ENCODE measurements at places on chromosomes 11 and 22. TPM values are rescaled to one million over a fixed set of nuclear protein-coding genes. Genes with fewer than 3 reads are reported as not detected.

- peaks cover 8% of the 10 kb centered on the region for H3K4me1 ChIP-seq
- DNase-seq: no peak
Observed at GRCh38 chr11:61916737-61917333, 531 bp downstream of the RAB3IL1 start.

DNA sequence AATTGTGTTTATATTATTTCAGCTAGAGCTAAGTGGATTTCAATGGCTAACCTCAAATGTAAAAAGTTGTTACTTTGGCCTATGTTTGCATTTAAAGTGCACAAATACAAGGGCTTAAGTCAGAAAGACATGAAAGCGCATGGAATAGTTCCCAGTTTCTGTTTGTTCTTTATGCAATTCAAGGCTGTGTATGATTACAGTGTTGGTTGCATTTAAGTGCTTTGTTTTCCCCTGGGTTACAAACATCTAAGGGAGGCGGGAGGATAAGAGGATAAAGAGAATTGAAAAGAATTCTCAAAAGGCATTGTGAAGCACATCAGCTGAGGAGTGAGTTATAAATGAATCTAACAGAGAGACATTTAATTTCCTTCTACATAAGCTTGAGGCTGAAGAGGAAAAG, 453.4 kb downstream of the NTM start:
- H3K36me3 ChIP-seq: no peaks in the 10 kb centered on the region
- no peak overlapping the region for H3K4me3 ChIP-seq
- H3K4me1 ChIP-seq: no peaks in the 10 kb centered on the region
- no peak overlapping the region for H3K27ac ChIP-seq
- DNase-seq: no peak

DNA sequence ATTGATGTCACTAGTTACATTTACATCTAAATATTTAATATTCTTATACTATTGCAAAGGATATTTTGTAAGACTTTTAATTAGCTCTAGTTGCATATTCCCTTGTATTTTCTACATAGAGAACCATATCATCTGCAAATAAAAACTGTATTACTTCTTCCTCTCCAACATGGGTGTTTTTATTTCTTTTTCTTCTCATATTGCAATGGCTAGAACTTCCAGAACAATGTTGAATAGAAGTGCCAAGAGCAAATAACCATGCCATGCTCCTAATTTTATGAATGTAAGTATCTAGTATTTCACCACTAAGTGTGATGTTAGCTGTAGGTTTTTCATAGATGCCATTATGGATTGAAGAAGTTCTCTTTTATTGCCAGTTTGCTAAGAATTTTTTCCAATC, 321.8 kb upstream of the NCAM1 start:
- no peak overlapping the region for H3K27ac ChIP-seq
- H3K36me3 ChIP-seq: peaks cover 2% of the 10 kb centered on the region
- no peak for DNase-seq
- H3K4me1 ChIP-seq: no peaks in the 10 kb centered on the region

GRCh38 chr11:112564228-112564955, 303.7 kb upstream of the PLET1 start:
- H3K4me1 ChIP-seq: no peaks in the 10 kb centered on the region
- DNase-seq: no peak
- peaks cover 4% of the 10 kb centered on the region for H3K27me3 ChIP-seq
- no peak overlapping the region for H3K4me3 ChIP-seq
- no peak overlapping the region for H3K27ac ChIP-seq

- peak overlapping the region; percentile 49 for H3K27ac ChIP-seq
- no peak for DNase-seq
- peak overlapping the region; percentile 43 for H3K4me3 ChIP-seq
- H3K27me3 ChIP-seq: no peaks in the 10 kb centered on the region
Observed at GRCh38 chr22:49869845-49870712, 16.4 kb downstream of the ZBED4 start.

GRCh38 chr11:127965939-127966668, 621.3 kb downstream of the ETS1 start:
- H3K27ac ChIP-seq: no peak overlapping the region
- no peak overlapping the region for H3K4me3 ChIP-seq
- no peak for DNase-seq
- H3K27me3 ChIP-seq: peaks cover 25% of the 10 kb centered on the region
- H3K36me3 ChIP-seq: peaks cover 4% of the 10 kb centered on the region

- peak overlapping the region; percentile 86 for H3K4me3 ChIP-seq
- peak overlapping the region; percentile 61 for H3K27ac ChIP-seq
- H3K36me3 ChIP-seq: peaks cover 4% of the 10 kb centered on the region
- H3K4me1 ChIP-seq: peaks cover 39% of the 10 kb centered on the region
Observed at GRCh38 chr22:46250783-46251125, 661 bp upstream of the CDPF1 start.

GRCh38 chr11:67689178-67689577, 14.8 kb upstream of the ALDH3B2 start:
- peaks cover 5% of the 10 kb centered on the region for H3K27me3 ChIP-seq
- H3K27ac ChIP-seq: no peak overlapping the region
- no peaks in the 10 kb centered on the region for H3K36me3 ChIP-seq
- no peak for DNase-seq
- no peaks in the 10 kb centered on the region for H3K4me1 ChIP-seq
- no peak overlapping the region for H3K4me3 ChIP-seq

GRCh38 chr22:31818481-31819392, 64.9 kb downstream of the DEPDC5 start:
- H3K4me3 ChIP-seq: no peak overlapping the region
- H3K36me3 ChIP-seq: peaks cover 10% of the 10 kb centered on the region
- H3K27ac ChIP-seq: no peak overlapping the region
- H3K27me3 ChIP-seq: no peaks in the 10 kb centered on the region
- DNase-seq: no peak
- no peaks in the 10 kb centered on the region for H3K4me1 ChIP-seq

GRCh38 chr22:35046744-35047462, 19.1 kb upstream of the ISX start:
- H3K4me3 ChIP-seq: no peak overlapping the region
- DNase-seq: no peak
- H3K36me3 ChIP-seq: no peaks in the 10 kb centered on the region
- H3K27ac ChIP-seq: no peak overlapping the region
- peaks cover 26% of the 10 kb centered on the region for H3K27me3 ChIP-seq

DNA sequence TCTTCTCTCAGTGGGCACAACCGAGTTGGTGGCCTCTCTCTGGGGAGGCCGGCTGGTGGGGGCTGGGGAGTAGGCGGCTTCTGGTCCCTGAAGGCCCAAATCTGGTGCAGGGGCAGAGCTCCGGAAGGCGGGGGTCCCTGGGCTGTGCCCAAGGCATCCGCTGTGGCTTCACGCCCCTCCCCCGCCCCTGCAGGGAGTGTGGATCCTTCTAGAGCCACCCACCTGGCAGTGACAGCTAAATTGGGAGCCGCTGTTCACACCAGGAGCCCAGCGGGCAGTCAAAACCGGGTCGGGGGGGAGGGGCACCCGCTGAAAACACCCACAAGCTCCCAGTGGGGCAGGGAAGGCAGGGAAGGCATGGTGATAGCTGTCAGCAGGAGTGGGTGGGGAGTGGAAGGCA, 4.6 kb upstream of the RTN4R start:
- no peaks in the 10 kb centered on the region for H3K27me3 ChIP-seq
- peaks cover 4% of the 10 kb centered on the region for H3K4me1 ChIP-seq
- no peak overlapping the region for H3K4me3 ChIP-seq
- DNase-seq: no peak
- no peak overlapping the region for H3K27ac ChIP-seq

Gene DNAJB7
- total RNA-seq: not detected

Gene PTPRCAP
- 212 TPM for total RNA-seq

Gene OR52E2
- total RNA-seq: not detected

Gene WNT7B
- not detected for total RNA-seq

Gene MYOD1
- not detected for total RNA-seq

Gene ARHGAP20
- total RNA-seq: not detected

Gene GPHA2
- 0.55 TPM for total RNA-seq

Gene APOA4
- total RNA-seq: not detected

Gene SNX32
- 2.1 TPM for total RNA-seq

Data from naive thymus-derived CD8-positive, alpha-beta T cell (primary cell).